ENCODE measurements at places on chromosomes 1 and 21.

DNA sequence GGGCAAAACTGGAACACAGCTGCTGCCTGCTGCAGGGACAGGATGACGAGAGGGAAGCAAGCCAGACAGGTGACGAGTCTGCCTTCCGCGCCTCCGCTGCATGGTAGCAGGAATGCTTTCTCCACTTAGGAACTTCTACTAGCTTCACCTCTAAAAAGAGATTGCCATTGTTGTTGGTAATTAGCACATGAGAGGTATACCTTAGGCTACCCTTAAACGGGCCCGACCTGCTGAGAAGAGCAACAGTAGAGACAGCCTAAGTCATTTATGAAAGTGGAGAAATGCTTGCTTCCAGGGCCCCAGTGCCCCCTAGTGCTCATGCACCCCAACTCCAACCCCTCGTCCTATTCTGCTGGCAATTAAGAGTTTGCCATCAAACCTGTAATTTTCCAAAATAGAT, 96.9 kb upstream of the AKT3 start:
- DNase-seq: peak; percentile 62

GRCh38 chr1:175512637-175513412, 230.6 kb downstream of the TNR start:
- DNase-seq: no peak

- DNase-seq: no peak
Observed at GRCh38 chr1:31798433-31799195, 17.2 kb downstream of the SPOCD1 start.

DNA sequence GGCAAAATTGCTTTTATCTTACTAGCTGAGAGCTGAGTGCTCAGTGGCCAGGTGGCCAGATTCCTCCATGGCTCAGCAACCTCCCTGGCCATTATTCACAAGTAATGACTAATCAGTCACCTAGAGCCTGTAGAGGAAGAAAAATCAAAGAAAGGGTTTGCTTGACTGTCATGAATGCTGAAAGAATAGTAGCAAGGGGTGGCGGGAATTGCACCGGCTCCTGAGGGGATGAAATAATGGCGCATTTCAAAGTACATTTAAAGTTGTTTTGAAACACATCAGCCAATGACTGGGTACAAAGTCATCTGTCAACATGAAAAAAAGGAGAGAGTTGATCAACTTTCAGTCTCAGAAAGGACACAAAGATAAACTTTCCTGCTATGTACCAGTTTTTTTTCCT, 99.5 kb downstream of the OMA1 start:
- DNase-seq: no peak

GRCh38 chr1:178031856-178032320, 62.0 kb upstream of the RASAL2 start:
- peak; percentile 88 for DNase-seq

- no peak for DNase-seq
Observed at GRCh38 chr1:109547463-109548320, 723 bp upstream of the GNAI3 start.

- no peak for DNase-seq
Observed at GRCh38 chr1:225748529-225748928, 29.1 kb upstream of the SRP9 start.

GRCh38 chr1:204792354-204792692, 78.3 kb upstream of the NFASC start:
- DNase-seq: no peak

DNA sequence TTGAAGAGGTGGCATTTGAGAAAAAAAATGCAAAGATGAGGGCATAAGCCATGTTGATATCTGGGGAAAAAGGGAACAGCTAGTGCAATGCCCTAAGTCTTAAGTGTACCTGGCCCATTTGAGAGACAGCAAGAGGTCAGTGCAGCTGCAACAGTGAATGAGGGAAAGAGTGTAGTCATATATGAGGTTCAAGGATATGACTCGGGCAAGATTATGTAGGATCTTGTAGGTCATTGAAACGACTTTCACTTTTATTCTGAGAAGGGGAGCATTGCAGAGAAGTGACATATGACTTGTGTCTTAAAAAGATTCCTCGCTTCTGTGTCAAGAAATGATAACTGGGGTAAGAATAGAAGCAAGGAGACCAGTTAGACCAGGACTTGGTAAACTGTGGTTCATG, 31.0 kb downstream of the NTMT2 start:
- no peak for DNase-seq

GRCh38 chr1:52141513-52142219, at the start of gene ZFYVE9:
Gene ZFYVE9, plus strand, starts transcription at chr1:52142089. Its CDS starts 91,118 bp downstream, at chr1:52233207.
- peak; percentile 93 for DNase-seq

- DNase-seq: no peak
Observed at GRCh38 chr1:184388319-184388889, 1.6 kb downstream of the C1orf21 start.

GRCh38 chr1:60969971-60970509, 112.3 kb upstream of the NFIA start:
- peak; percentile 66 for DNase-seq

DNA sequence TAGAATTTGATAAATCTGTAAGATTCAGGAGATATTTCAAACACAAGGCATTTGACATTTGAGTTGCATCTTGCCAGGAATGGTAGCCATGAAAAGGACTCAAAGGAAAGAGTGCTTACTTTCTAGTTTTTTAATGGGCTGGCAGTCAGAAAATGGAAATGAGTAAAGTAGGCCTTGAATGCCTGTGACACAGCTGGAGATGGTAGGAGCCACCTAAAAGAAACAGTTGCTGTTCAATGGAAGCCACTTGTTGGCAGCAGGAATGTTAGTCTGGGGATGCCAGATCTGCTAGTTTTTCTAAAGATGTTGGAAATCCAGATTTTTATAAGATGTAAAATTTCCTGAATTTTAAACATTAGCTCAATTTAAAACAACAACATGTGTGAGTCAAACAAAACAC, 43.6 kb downstream of the CACHD1 start:
- DNase-seq: no peak

- DNase-seq: no peak
Observed at GRCh38 chr1:103144681-103145080, 36.4 kb upstream of the COL11A1 start.

DNA sequence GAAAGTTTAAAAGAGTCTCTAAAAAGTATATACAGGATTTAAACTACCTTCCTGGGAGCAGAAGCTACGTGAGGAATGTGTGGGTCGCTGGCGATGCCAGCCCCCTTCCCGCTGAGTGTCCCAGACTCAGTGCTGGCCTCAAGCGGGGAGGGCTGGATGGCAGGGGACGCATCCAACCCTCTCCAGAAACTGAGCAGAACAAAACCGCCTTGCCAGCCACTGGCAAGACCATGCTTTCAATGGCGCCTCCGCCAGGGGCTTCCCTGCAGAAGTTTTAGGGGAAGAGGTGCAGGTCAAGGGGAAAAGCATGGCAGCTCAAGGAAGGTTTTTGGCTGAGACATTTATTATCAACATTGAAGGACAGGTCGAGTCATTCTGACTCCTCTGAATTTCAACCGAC, 26.1 kb downstream of the NADK start:
- DNase-seq: no peak

- DNase-seq: no peak
Observed at GRCh38 chr21:41709965-41710822, 56.7 kb downstream of the RIPK4 start.

All from iPS-NIHi11 (cell line).